ENCODE measurements at places on chromosomes 11 and 22.
A peak's percentile ranks its signal among the peaks of the same experiment; 100 is the strongest.

- no peak for DNase-seq
Measured at GRCh38 chr22:40387746-40388145, 17.4 kb downstream of the SGSM3 start.

DNA sequence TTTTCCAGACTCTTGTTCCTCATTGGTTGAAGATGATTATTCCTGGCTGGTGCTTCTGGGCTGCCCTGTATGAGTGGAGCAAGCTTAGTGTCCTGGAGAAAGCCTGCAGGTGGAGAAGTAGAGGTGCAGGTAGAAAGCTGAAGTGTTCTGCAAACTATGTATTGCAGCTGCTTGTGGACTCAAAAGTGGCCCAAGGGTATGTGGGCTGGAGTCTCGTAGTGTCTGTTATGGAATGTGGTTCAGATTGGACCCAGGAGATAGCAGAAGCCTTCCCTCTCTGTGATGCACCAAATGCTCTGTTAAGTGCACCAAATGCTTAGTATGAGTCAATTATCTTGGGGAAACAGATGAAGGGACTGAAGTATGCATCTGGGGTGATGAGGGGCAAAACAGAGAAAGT lies 122.8 kb upstream of the CCDC90B start:
- DNase-seq: no peak

GRCh38 chr22:29060251-29060869 lies 1.3 kb downstream of the C22orf31 start:
- DNase-seq: no peak

DNA sequence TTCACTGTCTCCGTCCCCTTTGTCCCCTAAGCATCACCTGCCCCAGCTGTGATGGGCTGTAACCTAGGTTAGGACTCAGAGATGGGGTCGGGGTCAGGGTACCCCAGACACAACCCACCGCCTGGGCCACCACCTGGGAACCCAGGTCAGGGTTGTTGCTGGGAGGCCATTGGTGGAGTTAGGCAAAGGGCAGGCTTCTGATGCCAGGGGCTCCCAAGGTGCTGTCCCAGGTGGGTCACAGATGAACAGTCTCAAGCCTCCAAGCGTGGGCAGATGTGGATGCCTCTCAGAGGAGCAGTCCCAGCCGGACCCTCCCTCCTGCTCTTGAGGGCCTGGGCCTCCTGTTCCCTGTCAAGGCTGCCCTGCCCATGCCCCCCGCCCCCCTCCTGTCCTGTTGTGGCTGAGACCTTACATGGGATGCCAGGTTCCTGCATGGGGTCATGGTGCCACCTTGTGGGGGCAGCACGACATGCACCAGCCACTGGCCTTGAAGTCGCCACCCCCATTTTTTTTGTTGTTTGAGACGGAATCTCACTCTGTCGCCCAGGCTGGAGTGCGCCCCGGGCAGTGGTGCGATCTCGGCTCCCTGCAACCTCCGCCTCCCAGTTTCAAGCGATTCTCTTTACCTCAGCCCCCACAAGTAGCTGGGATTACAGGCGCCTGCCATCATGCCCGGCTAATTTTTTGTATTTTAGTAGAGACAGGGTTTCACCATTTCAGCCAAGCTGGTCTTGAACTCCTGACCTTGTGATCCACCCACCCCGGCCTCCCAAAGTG lies 12.1 kb downstream of the GATD1 start:
- peak; percentile 65 for DNase-seq

- DNase-seq: no peak
Measured at GRCh38 chr22:32864596-32864995, 63.1 kb downstream of the TIMP3 start.

DNA sequence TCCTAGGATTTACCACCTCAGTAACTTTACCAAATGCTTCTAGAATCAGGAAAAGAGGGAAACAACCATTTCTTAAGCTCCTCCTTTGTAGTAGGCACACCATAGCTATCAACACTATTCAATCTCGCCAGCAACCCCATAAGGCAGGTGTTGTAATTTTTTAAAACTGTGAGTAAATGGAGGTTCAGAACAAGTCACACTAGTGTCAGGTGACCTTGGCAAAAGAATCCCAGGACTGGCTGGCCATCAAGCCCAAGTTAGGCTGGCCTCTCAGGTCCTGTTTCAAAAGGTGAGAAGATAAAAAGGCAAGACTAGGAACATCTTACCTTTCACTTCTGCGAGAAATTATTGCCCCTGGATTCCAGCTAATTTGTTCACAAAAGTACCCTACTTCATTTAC lies 713 bp downstream of the TOP3B start:
- no peak for DNase-seq
